MM.1S (cell line): ENCODE measurements at places on chromosomes 6 and 20.
A peak's percentile ranks its signal among the peaks of the same experiment; 100 is the strongest.

- peak; percentile 34 for DNase-seq
Measured at GRCh38 chr6:154276810-154277628, 79.6 kb downstream of the IPCEF1 start.

DNA sequence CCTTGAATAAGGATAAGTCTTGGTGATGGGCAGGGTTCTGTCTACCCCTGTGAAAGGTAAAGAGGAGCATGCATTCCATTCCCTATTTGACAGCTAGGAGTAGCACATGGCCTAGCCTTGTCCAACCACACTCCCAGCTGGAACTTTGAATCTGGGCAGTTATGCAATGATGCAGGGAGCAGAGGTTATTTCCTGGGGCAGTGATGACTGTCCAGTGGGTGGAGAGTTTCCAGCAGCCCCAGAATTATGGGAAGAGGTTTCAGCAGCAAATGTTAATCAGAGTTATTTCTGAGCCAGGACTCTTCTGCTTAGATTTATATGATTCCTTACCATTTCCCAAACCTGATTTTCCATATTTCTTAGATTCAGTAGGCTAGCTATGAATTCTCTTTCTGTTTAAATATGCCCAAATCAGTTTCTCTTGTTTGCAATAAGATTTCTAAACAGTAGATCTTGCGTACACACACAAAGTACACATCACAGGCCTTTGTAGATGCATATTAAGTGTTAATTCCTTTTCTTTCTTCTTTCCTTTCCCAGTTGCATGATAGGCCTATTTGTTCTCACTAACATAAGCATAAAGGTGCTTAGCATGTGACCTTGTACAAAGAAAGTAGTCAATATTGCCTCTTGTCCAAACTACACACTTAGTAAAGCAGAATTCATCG lies 17.3 kb upstream of the TXLNB start:
- DNase-seq = no peak

GRCh38 chr20:1735417-1736089 lies 78.0 kb upstream of the SIRPG start:
- DNase-seq = no peak

- DNase-seq = peak; percentile 49
Measured at GRCh38 chr6:84685983-84686584, 78.3 kb downstream of the TBX18 start.

DNA sequence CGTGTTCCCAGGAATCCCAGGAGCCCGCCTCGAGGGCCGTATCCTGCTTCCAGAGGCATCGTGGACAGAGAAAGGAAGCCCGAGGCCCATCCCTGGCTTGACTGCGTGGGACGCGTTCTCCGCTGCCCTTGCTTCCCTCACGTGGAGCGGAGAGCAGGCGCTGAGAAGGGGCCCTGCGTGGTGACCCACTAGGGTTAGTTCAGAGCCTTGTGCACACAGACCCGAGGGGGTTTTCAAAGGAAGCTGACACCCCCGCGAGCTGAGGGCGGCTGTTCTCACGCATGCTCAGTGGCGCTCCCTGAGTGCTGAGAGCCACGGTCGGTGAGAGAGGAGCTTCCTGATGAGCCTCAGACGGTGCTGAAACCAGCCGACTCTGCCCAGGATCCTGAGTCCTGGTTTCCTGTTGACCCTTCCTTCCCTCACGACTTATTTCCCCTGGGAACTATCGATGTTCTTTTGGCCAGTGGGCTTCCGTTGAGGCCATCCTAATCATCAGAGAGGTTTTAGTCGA lies 28.9 kb upstream of the CCR6 start:
- peak; percentile 45 for DNase-seq

- DNase-seq = no peak
Measured at GRCh38 chr20:51339721-51340450, 202.6 kb downstream of the NFATC2 start.

DNA sequence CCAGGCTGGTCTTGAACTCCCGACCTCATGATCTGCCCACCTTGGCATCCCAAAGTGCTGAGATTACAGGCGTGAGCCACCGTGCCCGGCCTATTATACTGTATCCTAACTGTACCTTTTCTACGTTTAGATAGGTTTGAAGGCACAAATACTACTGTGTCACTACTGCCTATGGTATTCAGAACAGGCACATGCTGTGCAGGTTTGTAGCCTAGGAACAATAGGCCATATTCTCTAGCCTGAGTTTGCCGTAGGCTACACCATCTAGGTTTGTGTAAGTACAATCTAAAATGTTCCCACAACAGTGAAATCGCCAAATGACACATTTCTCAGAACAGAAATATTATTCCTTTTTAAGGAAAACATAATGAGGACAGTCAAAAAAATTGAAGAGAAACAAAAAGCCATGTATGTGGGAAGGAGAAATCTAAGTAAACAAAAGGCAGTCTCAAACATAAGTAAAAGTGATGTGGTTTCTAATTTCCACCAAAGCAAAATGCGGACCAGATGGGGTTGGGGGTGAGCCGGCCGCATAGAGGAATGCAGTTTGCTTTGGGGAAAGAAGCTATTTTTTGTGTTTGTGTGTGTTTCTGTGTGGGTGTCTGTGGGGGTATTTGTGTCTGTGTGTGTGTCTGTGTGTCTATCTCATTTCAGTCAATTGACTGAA lies 192.6 kb upstream of the SALL4 start:
- no peak for DNase-seq

DNA sequence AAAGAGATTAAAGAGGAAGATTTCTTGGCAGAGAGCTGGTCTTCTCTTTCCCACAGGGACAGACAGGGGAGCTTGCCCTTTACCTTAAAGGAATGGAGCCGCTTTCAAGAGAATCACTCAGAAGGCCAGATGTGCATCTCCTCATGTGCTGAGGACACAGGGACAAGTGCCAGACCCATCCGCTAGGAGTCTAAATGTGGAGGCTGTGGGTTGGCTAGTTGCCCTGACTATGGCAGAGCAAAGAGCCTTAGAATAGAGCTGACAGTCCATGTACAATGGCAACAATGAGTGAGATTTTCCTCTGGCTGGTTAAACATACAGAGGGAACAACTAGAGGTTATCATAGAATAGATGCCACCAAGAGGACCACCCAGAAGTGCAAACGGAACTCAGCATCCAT lies 7.3 kb upstream of the DOK5 start:
- DNase-seq = no peak
